Liver (tissue), 10 donors: ENCODE measurements at places on chromosomes 6 and 20.

GRCh38 chr6:69106511-69106910 is 471.4 kb downstream of the ADGRB3 start:
- H3K4me1 ChIP-seq, result no peaks in the 10 kb centered on the region
- H3K36me3 ChIP-seq, result no peaks in the 10 kb centered on the region
- DNase-seq, result no peak
- H3K27me3 ChIP-seq, result no peaks in the 10 kb centered on the region
- H3K4me3 ChIP-seq, result no peak overlapping the region

DNA sequence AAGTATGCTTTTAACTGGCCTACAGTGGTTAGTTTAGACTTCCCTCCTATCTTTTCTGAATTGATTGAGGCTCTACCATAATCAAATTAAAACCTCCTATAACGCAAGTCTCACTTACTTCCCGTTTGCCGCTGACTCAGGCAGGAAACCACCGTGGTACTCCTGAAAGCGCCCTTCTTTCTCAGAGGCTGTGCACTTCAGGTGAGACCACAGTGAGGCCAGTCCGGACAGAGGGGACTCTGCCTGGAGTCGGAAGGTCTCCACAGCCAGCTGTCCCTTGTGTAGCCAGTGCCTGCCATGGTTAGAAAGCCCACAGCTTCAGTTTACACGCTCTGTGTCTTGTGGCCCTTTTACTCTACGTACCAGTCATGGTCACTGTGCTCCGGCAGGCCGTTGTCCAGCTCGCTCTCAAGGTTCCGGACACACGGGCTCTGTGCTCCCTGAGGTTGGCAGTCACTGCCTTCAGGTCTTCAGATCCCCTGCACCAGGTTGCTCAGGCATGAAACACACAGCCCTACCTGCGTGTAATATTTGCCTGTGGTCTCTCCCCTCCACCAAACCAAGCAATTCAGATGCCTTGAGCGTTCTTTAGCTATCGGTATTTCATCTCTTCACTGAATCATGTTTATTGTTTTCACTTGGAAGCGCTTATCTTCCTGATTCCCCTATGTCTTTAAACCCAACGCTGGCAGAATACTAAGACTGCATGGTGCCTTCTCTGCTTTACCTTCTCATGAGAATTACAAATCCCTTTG is 178.8 kb downstream of the SMOC2 start:
- no peak overlapping the region for H3K4me3 ChIP-seq
- DNase-seq, result no peak
- no peak overlapping the region for H3K27ac ChIP-seq
- no peaks in the 10 kb centered on the region for H3K4me1 ChIP-seq
- no peaks in the 10 kb centered on the region for H3K36me3 ChIP-seq

- H3K4me1 ChIP-seq, result no peaks in the 10 kb centered on the region
- no peak overlapping the region for H3K4me3 ChIP-seq
- no peaks in the 10 kb centered on the region for H3K36me3 ChIP-seq
- DNase-seq, result no peak
- peaks cover 2% of the 10 kb centered on the region for H3K27me3 ChIP-seq
Measured at GRCh38 chr20:56687061-56687460, 58.0 kb downstream of the TFAP2C start.

GRCh38 chr6:119205911-119206618 is 127.6 kb upstream of the FAM184A start:
- no peaks in the 10 kb centered on the region for H3K27me3 ChIP-seq
- peaks cover 23% of the 10 kb centered on the region for H3K4me1 ChIP-seq
- peaks cover 24% of the 10 kb centered on the region for H3K36me3 ChIP-seq

GRCh38 chr20:16158090-16158975 is 414.9 kb downstream of the KIF16B start:
- H3K27ac ChIP-seq, result no peak overlapping the region
- DNase-seq, result no peak
- H3K4me3 ChIP-seq, result no peak overlapping the region
- no peaks in the 10 kb centered on the region for H3K36me3 ChIP-seq
- no peaks in the 10 kb centered on the region for H3K27me3 ChIP-seq
- no peaks in the 10 kb centered on the region for H3K4me1 ChIP-seq

GRCh38 chr6:117174835-117175360 is 90.5 kb upstream of the VGLL2 start:
- H3K27me3 ChIP-seq, result no peaks in the 10 kb centered on the region
- no peaks in the 10 kb centered on the region for H3K36me3 ChIP-seq
- no peak for DNase-seq
- H3K4me3 ChIP-seq, result no peak overlapping the region
- no peak overlapping the region for H3K27ac ChIP-seq
- H3K4me1 ChIP-seq, result no peaks in the 10 kb centered on the region

GRCh38 chr20:5770231-5770986 is 20.2 kb downstream of the SHLD1 start:
- H3K4me3 ChIP-seq, result no peak overlapping the region
- H3K27ac ChIP-seq, result no peak overlapping the region
- no peaks in the 10 kb centered on the region for H3K36me3 ChIP-seq
- H3K4me1 ChIP-seq, result no peaks in the 10 kb centered on the region
- no peaks in the 10 kb centered on the region for H3K27me3 ChIP-seq
- no peak for DNase-seq

GRCh38 chr20:37846573-37846972 is 56.4 kb upstream of the VSTM2L start:
- no peak overlapping the region for H3K4me3 ChIP-seq
- H3K36me3 ChIP-seq, result peaks cover 36% of the 10 kb centered on the region
- no peaks in the 10 kb centered on the region for H3K4me1 ChIP-seq
- no peak for DNase-seq

- no peak overlapping the region for H3K4me3 ChIP-seq
- DNase-seq, result no peak
- H3K36me3 ChIP-seq, result no peaks in the 10 kb centered on the region
- no peaks in the 10 kb centered on the region for H3K4me1 ChIP-seq
Measured at GRCh38 chr6:69162811-69163210, 527.7 kb downstream of the ADGRB3 start.

DNA sequence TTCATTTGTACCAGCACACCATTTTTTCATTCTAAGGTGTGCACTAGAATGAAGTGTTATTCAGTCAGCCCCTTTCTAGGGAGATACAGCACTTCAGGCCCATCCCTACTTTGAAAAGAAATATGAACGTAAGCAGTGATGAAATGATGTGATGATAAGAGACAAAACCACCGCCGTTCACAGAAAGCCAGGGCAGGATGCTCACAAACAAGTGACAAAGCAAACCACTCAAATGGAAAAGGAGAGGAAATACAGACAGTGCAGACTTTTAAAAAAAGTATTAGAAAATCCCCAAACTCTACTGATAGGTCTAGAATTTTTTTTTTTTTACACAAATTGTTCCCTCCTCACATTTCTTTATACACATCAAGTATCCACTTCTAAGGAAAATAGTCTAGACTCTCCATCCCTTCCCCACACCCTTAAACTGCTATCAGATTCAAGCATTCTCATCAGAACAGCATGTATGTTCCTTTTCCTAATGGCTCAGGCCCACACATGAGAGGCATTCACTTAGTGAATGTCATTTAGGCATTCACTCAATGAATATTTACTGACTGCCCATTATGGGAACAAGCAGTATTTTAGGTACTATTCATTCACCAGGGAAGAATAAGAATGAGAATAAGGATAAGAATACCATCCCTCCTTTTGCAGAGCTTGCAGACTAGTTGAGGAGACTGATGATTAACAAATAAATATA is 243.5 kb downstream of the GMPR start:
- no peak overlapping the region for H3K4me3 ChIP-seq
- no peak overlapping the region for H3K27ac ChIP-seq
- no peak for DNase-seq
- peaks cover 8% of the 10 kb centered on the region for H3K36me3 ChIP-seq

DNA sequence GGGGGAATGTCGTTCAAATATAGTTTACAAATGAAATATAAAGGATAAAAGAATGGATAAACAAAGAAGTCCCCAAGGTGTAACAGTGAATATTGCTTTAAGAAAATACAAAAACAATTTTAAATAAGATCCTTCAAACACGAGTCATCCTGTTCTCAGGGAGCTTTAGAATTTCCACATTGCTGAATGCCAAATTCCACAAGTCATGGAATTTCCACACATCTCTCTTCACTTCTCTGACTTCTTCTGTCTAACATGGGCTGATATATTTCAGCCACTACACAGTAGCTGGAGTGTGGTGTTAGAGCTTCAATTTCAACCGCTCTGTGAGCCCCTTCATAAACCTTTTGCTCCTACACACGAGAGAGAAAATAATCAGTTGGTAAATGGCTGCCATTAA is 28.0 kb downstream of the IL22RA2 start:
- no peak overlapping the region for H3K4me3 ChIP-seq
- peaks cover 5% of the 10 kb centered on the region for H3K4me1 ChIP-seq
- H3K27me3 ChIP-seq, result no peaks in the 10 kb centered on the region
- H3K27ac ChIP-seq, result no peak overlapping the region

GRCh38 chr6:2714111-2714895 is 36.4 kb downstream of the MYLK4 start:
- peaks cover 3% of the 10 kb centered on the region for H3K36me3 ChIP-seq
- no peak for DNase-seq
- H3K27me3 ChIP-seq, result no peaks in the 10 kb centered on the region
- no peak overlapping the region for H3K4me3 ChIP-seq

GRCh38 chr6:17986656-17987446 is 584 bp downstream of the KIF13A start:
- no peaks in the 10 kb centered on the region for H3K36me3 ChIP-seq
- peak overlapping the region; percentile 78 for H3K4me3 ChIP-seq
- H3K4me1 ChIP-seq, result peaks cover 31% of the 10 kb centered on the region
- no peaks in the 10 kb centered on the region for H3K27me3 ChIP-seq
- peak; percentile 59 for DNase-seq

- no peak overlapping the region for H3K4me3 ChIP-seq
- peaks cover 11% of the 10 kb centered on the region for H3K36me3 ChIP-seq
- DNase-seq, result no peak
- H3K27me3 ChIP-seq, result no peaks in the 10 kb centered on the region
- peaks cover 6% of the 10 kb centered on the region for H3K4me1 ChIP-seq
Measured at GRCh38 chr20:36926653-36927200, 24.8 kb downstream of the SAMHD1 start.
